Stimulated activated CD4-positive, alpha-beta T cell treated with anti-CD3 and anti-CD28 coated beads, Interleukin-12 subunit alpha, Interleukin-12 subunit beta, amount 100 ng/mL, for 48 hours (primary cell): ENCODE measurements at places on chromosomes 2 and 18.

- no peak for DNase-seq
Measured at GRCh38 chr2:189849550-189849949, 65.3 kb downstream of the PMS1 start.

- DNase-seq: no peak
Measured at GRCh38 chr2:157319795-157320194, 5.8 kb downstream of the ERMN start.

- DNase-seq: no peak
Measured at GRCh38 chr2:21332993-21333625, 209.3 kb downstream of the TDRD15 start.

DNA sequence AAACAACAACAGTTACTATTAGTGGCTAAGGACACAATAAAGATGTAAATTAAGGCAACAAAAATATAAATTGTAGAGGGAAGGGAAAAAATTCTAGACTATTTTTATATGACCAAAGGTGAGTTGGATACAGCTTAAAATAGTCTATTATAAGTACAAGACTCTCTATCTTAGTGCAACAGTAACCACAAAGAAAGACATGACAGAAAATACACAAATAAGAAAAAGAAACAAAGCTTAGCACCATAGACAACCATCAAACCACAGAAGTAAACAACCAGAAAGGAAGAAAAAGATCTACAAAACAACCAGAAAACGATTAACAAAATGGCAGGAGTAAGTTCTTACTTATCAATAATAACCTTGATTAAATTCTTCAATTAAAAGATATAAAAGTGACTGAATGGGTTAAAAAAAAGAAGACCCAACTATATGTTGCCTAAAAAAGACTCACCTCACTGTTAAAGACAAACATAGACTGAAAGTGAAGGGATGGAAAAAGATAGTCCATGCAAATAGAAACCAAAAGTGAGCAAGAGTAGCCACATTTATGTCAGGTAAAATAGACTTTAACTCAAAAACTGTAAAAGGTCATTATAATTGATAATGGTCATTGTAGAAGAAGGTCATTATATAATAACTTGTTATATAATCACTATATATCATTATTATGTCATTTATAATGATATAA lies 62.5 kb downstream of the USP40 start:
- DNase-seq: no peak

GRCh38 chr2:142892715-142893114 lies 15.3 kb downstream of the KYNU start:
- no peak for DNase-seq

DNA sequence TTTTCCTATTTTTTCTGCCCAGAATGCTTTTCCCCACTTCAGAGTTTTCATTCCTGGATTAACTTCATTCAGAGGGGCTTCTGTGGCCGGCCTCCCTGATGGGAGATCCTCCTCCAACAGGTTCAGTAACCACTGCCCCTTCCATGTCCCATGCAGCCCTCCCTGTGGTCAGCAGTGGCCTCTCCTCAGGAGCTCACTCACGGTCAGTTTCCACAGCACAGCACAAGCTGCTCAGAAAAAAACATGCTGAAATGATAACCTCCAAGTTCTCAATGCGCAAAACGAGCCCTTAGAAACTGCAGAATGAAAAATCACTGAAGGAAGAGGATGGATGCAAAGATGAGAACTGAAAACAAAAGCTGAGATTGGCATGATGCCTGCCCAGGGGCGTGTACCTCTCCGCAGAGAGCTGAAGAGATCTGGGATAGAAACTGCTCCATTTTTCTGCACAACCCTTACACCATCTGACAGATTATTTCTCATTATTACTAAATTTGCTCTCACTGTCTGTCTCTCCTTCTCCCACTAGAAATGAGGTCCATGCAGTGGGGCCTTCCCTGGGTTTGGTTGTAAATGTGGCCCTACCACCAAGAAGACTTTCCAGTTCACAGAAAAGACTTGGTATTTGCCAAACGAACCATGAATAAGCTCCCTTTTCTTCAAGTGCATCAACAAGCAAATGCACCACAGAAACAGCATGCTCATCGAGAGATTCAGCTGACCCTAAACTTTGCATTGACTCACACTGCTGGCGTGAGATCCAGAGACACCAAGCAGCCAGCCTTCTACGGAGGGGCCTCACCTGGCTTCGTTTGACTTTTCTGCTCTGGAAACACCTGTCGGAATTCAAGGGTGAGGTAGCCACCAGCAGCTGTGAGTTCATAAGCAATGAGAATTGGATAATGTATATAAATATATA lies 51.5 kb downstream of the TMEM18 start:
- DNase-seq: no peak

- no peak for DNase-seq
Measured at GRCh38 chr2:28729698-28730097, 21.9 kb upstream of the PPP1CB start.

GRCh38 chr2:40487602-40488001 lies 35.7 kb upstream of the SLC8A1 start:
- DNase-seq: no peak

GRCh38 chr2:112829101-112829960 lies 7.2 kb downstream of the IL1B start:
- no peak for DNase-seq

GRCh38 chr2:199228887-199229819 lies 228.6 kb downstream of the SATB2 start:
- DNase-seq: peak; percentile 9

DNA sequence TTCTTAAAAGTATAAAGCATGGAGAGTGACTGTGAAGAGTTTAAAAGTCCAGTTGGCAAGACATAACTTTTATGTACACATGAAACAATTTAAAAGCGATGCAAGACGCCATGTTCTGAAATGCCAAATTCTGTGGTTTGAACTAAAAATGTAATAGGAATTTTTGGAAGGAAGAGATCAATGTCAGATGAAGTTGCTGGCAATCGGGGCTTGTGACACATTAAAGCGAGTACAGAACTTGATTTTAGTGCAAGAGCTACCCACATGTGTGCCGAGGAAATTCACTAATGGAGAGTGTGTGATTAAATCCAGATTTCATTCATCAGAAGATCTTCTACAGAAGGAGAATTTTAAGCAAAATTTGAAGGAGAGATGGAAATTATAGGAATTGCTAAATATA lies 220.2 kb upstream of the CCDC68 start:
- DNase-seq: no peak

GRCh38 chr2:105194022-105194675 lies 47.4 kb upstream of the GPR45 start:
- DNase-seq: no peak

- no peak for DNase-seq
Measured at GRCh38 chr2:199378948-199379650, 78.6 kb downstream of the SATB2 start.

GRCh38 chr2:155842103-155842502 lies 490.4 kb downstream of the NR4A2 start:
- no peak for DNase-seq

- DNase-seq: no peak
Measured at GRCh38 chr2:172113617-172114016, 10.9 kb upstream of the DLX2 start.

DNA sequence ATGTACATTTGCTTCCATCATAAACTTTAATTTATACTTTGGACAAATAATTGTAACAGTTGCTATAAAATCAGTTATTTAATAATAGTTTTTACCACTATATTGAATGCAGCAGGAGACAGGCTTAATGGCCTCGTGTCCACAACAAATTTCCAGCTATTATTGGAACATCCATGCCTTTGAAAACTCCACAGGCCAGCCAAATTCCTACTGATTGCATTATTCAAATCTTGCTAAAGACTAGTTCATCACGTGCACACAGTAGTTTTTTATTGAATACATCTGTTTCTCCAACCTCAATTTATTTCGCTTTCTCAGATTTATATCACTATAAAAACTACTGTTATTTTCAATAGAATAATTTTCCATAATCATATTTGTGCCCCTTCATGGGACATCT lies 18.4 kb upstream of the PTPRM start:
- no peak for DNase-seq

DNA sequence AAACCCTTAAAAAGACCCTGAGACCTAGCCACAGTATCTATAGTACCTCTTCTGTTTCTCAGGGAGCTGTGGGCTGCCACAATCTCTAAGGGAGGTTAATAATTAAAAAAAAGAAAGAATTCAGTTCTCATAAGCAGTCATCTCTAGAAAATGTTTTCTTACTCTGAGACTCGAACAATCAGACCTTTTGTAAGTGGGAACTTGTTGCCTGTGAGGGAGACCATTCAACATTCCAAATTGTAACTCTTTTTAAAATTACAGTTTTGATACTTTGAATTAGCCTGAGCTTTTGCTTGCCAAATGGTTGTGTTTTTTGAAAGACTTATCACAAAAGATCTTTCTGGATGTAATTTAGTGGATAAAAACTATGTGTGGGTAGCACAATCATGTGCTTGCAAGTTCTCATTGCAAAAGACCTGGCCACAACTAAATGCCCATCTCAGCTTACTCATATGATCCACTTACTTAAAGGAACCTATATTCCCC lies 33.3 kb downstream of the IL1R2 start:
- no peak for DNase-seq

- DNase-seq: no peak
Measured at GRCh38 chr2:17470855-17471641, 47.2 kb downstream of the RAD51AP2 start.

DNA sequence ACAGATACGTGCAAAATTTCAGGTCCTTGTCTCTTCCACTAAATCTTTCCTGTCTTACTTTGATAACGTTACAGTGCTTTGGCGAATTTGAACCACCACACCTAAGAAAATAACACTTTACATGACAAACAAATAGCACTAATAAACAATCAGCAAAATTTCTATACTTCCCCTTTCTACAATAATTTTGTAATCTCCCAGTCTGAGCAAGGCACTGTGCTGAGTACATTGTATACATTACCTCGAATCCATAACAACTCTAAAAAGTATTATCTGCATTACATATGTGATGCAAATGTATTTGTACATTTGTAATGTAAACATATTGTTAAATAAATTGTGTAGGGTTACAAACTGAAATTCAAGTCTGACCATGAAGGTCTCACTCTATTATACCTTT lies 49.9 kb downstream of the RTN4 start:
- DNase-seq: no peak

- no peak for DNase-seq
Measured at GRCh38 chr2:119011162-119011909, 69.3 kb downstream of the MARCO start.

DNA sequence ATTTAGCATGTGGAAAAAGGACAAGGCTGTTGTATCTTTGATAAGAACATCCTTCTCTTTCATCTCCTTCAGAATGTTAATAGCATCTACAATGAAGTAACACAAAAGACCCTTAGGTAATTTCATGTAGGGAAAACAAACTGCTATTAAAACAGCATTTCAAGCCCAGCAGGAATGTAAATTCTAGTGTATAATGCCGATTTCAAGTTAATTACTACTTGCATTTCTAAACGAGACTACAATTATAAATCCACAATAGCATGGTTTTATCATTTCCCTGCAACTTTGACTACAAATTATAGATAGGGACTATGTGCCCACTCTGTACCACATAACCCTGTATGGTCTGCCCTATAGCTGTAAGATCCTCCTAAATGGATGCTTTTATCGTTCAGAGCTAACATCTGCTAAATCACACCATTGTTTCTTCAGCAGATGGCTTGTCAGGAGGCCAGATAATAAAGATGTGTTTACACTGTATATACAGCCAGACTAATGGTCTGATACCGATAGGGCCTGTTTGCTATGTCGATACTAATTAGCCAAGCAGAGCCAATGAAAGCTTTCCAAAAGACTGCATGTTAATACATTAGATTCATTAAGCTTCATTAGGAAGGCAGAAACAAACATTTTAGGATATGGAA lies 51.9 kb downstream of the LRPPRC start:
- no peak for DNase-seq

GRCh38 chr18:42525905-42526304 lies 570.9 kb downstream of the PIK3C3 start:
- DNase-seq: no peak
